Left kidney (tissue), 8 donors: ENCODE measurements at places on chromosomes 6 and 20. TPM values are rescaled to one million over a fixed set of nuclear protein-coding genes. Genes with fewer than 3 reads are reported as not detected.

DNA sequence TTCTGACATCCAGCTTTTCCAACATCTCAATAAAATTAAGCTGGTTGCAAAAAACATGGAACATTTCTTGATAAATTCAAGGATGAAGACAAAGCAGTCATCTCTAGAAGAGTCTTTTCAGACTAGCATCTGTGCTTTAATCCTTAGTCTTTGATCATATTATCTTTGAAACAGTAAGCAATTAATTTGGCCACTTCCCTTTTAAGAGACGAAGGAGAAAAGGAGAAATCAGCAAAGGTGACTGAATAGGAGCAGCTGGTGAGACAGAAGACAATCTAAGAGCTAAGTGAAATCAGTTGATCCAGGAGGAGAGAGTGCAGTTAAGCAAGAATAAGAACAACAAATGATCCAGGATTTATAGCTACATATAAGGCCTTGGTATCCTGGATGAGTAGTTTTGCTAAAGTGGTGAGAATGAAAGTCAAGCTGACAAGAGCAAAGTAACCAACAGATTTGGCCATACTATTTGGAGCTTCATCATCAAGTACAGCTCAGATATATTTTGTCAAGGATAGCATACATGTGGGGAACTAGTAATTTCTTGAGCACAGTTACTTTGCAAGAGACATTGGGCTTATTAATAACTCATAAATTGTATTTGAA lies 215.5 kb downstream of the ADGB start:
- DNase-seq = no peak

GRCh38 chr6:92132457-92132856 lies 1286.9 kb downstream of the EPHA7 start:
- DNase-seq = no peak

GRCh38 chr20:61525781-61526431 lies 273.8 kb downstream of the CDH4 start:
- DNase-seq = no peak

DNA sequence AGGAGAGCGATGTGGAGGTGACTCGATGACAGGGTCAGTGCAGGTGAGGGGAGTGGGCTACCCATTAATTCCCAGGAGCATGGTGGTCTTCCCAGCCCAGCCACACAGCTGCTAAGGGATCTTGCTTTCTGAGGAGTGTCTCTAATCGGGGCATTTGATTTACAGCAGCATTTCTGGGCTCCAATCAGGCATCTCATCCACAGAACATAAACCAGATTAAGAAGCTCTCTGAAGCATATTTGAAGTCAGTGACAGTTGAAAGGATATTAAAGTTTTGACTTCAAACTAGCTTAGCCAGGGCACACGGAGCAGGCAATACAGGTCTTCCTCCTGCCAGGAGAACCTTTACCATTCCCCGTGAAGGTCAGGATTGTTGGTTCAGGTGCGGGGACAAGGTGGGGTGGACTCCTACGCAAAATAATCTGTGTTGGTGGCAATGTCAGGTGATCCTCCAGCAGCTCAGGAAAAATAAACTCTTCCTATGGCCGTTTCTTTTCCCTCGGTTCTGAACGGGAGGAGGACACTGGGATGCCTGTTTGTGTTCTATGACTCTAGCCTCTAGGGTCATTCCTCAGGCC lies 39.9 kb upstream of the ZNF831 start:
- DNase-seq = no peak

DNA sequence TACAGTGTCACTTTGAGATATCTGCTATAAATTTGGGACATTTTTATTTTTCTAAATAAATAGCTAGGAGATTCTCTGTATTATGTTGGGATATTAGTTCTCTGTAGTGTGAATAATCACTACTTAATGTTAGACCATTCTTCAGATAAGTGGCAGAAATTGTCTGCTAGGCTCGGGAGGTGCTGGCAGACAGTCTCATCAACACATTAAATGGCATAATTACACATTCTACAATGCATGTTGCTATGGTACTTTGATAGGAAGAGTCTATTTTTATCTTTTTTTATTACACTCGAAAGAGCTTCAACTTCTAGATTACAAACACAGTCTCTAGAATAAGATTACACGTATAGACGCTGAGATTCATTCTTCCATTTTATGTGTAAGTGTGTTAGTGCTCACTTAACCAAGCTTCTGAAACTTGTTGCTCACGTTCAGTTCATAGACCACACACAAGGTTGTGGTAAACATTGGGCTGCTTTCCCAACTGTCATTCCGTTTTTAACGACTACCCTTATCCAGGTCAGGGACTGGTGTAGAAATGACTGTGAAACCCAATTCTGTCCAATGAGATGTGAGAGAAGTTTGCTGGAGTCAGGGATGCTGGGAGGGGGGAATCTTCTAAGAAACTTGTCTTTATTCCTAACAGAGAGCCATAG lies 78.6 kb downstream of the TPBG start:
- no peak for DNase-seq

DNA sequence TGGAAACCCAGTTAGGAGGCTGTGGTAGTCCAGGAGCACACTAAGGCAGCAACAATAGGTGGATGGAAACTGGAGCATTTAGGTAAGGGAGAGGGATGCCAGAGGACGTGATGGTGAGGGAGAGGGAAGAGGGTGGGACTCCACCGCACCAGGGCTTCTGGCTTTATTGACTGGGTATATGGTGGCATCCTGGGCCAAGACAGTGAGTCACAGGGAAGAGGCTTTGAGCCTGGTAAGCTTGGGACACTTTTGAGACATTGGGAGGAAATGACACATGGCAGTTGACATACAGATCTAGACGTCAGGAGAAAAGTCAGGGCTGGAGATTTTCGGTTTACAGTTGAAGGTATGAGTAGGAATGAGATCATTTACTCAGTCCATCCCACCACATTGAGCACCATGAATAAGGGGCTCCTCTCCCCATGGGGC lies 14.9 kb downstream of the NT5E start:
- DNase-seq = no peak

DNA sequence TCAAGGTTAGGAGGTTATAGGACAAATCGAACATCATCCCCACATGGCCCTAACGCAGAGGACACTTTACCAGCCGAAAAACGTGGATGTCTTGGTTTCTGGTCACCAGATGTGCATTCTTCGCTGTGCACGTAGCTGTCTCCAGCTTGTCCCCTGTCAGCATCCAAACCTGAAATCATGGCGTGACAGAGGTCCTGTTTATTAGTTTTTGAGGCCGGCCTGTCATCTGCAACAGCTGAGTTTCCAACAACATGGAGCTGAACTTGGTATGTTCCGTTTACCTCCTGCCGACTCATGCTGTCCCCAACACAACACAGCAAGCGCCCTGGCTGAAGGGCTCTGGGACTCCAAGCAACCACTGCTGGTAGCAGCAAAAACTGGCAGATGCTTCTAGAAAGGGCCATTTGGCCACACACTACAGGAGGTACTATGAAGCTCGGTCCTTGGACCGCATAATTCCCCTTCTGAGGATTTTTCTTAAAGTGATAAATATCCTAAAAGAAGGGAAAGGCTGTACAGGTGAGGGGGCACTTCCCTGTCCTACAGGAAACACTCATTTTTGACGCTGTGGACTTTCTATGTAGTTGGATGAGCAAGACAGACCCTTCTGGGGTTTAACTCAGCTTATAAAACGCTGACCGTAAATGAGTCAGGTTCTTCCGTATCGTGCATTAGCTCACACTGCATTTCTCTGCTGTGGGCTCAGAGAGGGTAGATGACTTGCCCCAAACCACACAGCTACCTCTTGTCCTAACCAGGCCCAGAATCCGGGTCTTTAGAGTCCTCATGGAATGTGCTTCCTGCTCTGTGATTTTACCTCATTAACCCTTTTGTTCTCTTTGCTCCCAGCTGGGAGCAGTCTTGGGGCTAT lies 79.7 kb upstream of the NFATC2 start:
- DNase-seq = no peak

DNA sequence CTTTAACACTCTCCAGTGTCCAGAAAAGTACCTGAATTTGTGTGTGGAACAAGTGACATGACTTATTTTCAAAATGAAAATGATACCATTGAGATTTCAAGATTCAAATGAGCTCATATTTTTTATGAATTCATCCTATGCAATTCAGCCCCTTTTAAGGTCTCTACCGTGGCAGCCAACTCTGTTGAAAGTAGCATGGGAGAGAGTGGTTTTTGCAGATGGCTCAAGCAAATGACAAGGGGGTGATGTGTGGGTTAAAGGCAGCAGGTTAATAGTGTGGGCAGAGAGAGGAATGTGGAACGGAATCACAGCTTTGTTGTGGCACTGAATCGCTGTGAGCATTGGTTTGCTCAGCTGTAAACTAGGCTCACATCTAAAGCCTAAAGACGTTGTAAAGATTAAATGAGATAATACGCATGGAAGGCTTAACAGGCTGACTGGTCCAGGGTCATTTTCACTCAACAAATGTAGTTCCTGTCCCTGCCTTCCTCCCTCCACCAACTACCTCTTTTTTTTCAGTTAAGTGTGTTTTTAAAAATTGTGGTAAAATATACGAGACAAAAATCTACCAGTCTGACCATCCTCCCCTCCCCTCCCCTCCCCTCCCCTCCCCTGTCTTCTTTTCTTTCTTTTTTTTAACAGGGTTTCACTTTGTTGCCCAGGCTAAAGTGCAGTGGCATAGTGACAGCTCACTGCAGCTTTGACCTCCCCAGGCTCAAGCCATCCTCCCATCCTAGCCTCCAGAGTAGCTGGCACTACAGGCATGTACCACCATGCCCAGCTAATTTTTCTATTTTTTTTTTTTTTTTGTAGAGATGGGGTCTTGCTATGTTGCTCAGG lies 114.7 kb upstream of the ZNF217 start:
- DNase-seq = no peak

- DNase-seq = no peak
Observed at GRCh38 chr6:148972481-148972880, 225.7 kb downstream of the UST start.

- DNase-seq = no peak
Observed at GRCh38 chr20:51462566-51463276, 79.8 kb downstream of the NFATC2 start.

GRCh38 chr6:22023937-22024336 lies 272.9 kb downstream of the PRL start:
- DNase-seq = no peak

DNA sequence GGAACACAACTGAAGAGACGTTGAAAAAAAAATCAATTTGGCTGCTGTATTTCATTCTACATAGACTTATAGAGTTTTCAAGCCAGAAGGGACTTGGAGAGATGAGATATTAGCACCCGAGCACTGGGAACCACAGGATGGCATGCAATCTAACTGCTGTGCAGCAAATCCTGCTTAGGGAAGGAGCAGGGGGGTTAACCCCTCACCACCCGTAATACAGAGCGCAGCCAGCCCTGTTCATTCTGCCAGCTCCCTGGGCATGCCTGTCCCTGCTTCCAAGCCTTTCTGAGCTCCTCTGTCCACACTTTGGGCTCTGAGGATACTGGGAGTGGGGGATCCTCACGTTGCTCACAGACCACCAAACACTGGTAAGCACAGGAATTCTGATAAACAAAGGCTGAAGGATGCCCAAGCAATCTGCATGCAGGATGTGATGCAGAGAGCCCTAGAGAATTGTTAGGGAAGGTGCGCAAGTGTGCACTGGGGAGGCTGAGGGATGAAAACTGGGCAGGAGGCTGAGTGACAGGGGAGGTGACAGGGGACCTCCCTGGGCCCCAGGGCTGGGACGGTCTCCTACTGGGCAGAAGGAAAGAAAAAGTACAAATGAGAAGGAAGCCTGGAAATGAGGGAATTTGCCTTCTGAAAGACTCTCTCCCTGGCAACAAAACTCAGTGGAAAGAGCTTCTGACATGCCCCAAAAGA lies 34.0 kb downstream of the CPNE5 start:
- no peak for DNase-seq

- DNase-seq = no peak
Observed at GRCh38 chr6:3867641-3868502, 18.7 kb downstream of the FAM50B start.

GRCh38 chr20:41064377-41064776 lies 35.8 kb downstream of the TOP1 start:
- DNase-seq = no peak

- DNase-seq = no peak
Observed at GRCh38 chr6:131226459-131227157, 91.3 kb downstream of the AKAP7 start.

DNA sequence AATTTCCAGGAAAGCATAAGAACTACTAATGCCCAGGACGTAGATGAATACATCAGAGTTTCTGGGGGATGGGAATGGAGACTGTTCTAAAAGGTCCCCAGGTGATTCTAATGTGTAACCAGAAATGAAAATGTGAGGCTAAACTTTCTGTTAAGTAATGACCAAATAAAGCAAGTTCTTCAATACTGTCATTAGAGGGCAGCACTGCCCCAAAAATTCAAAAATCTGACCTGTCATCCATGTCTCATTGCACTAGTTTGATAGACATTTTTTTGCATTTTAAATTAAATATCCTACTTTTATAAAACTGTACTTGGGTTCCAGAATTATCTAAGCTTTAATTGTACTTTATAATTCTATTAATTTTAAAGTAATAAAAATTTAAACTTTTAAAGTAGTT lies 94.9 kb downstream of the RFX6 start:
- DNase-seq = peak; percentile 47

DNA sequence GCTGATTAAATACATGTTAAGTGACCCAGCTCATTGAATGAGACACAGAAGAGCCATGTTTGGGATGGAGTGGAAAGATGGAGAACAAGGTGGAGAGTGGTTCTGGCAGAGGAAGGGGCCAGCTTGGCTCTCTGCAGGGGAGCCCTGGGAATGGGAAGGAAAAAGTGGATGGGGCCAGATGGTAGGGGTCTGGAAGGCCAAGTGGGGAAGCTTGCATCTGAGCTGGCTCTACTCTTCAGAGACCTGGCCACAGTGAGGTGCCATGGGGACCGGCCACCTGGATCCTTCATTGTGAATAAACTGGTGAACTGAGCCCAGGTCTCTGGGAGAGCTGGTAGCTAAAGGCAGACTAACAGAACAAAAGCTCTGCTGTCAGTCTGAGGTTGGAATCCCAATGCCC lies 48.9 kb upstream of the SIRPA start:
- DNase-seq = no peak

Gene DSP
- polyA plus RNA-seq = 88.8 TPM

Gene MCHR2
- not detected for polyA plus RNA-seq

Gene ROS1
- polyA plus RNA-seq = 0.13 TPM

Gene CPNE5
- 13.2 TPM for polyA plus RNA-seq

Gene SLC29A1
- 30.8 TPM for polyA plus RNA-seq

Gene DEFB132
- polyA plus RNA-seq = 0.07 TPM

Gene BTNL2
- 3.4 TPM for polyA plus RNA-seq

Gene GOPC
- polyA plus RNA-seq = 70.9 TPM

Gene CD164
- polyA plus RNA-seq = 538 TPM

Gene C6orf132
- 4.4 TPM for polyA plus RNA-seq

Gene WFDC5
- polyA plus RNA-seq = not detected

Gene LRFN2
- polyA plus RNA-seq = 0.81 TPM

Gene RIPOR3
- 8.0 TPM for polyA plus RNA-seq

Gene RNGTT
- polyA plus RNA-seq = 18.1 TPM

Gene CFAP61
- 2.8 TPM for polyA plus RNA-seq

Gene CNKSR3
- polyA plus RNA-seq = 58.4 TPM

Gene SLC17A1
- polyA plus RNA-seq = 33.9 TPM

Gene HLA-DRA
- 58.9 TPM for polyA plus RNA-seq
